ENCODE measurements at places on chromosomes 4 and X.

DNA sequence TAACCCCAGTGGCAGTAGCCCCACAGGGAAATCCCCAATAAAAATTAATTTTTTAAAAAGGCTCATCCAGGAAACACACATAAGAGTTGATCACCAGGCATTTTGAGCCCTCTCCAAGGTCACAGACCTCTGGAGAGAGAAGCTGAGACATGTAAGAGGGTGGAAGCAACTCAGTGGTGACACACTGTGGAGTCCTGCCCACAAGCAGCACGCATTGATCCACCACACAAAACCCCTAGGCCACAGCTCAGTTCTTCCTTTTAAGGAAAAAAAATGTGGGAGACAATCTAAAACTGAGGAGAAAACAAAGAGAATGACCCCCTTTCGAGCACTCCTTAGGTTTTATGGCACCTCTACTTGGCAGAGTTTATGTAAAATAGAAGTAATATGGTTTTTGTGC lies 71.7 kb upstream of the S100G start:
- no peak for DNase-seq

DNA sequence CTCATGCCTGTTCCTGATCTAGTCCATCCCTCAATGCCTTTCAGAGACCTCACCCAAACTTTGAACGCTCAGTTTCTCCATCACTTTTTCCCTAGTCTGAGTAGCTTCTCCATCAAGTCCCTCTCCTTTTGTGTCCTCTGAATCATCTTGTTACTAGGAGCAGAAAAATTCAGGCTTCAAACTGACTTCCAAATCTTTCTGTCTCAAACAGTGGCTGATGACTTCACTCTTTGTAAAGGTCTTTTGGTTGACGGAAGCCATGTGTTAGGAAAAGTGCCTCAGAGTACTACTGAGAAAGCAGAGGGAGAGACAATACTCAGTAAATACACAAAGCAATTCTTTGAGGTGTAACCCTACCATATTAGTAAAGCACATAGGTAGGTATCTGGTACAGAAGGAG lies 65.7 kb upstream of the CAMK2D start:
- DNase-seq = no peak

DNA sequence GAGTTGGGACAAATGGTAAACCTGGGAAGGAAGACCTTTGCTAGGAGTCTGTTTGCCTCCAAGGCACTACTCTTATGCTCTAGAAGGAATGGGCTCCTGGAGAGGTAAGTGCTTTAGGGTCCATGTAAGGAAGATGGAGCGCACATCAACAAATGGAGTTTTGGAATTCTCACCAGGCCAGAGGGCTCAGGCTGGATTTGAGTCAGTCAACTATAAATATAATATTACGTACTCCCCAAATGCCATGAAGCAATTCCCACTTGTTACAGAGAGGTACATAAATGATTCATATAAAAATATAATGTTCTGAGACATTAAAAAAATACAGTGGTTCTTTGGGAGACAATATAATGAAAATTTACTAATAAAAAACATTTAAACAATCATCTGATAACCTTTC lies 1.6 kb upstream of the SLC9B1 start:
- DNase-seq = no peak

- DNase-seq = no peak
Observed at GRCh38 chr4:94419956-94420355, 31.8 kb upstream of the PDLIM5 start.

DNA sequence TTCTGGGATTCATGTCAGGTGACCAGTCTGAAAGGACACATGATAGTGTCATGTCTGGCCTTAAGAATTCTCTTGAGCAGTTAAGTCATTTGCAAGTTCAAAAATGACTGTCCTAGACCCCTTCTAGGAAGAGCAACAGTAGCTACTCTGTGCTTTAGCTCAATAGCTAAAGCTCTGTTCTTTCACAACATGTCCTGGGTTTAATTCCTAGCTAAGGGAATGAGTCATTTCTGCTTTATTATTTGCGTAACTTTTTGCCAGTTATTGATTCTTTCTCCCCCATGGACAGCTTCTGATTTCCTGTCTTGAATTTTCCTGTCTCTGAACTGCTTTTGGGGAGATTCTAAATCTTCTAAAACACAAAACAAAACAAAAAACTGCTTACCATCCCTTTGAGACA lies 1055.8 kb upstream of the DIAPH2 start:
- DNase-seq = no peak

DNA sequence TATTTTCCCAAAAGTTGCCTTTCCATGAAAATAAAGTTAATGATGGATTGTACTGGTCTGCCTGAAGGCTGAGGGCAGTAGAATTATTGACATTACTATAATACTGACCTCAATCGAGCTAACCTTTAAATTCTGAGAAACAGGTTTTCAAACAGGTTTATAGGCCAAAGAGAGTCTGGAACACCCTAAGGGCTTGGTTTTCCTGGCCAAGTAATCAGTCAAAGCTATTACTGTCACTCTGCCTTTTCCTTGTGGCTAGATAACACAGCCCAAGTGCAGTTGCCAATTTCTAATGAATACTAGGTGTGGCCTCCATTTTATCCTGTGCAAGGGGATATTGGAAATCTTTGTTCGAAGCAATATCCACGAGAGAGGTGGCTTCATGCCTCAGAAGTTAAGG lies 75.2 kb downstream of the INTS12 start:
- no peak for DNase-seq

GRCh38 chr4:129682586-129682985 lies 586.6 kb downstream of the C4orf33 start:
- no peak for DNase-seq

- no peak for DNase-seq
Observed at GRCh38 chr4:39118034-39118658, 56.1 kb downstream of the KLHL5 start.

DNA sequence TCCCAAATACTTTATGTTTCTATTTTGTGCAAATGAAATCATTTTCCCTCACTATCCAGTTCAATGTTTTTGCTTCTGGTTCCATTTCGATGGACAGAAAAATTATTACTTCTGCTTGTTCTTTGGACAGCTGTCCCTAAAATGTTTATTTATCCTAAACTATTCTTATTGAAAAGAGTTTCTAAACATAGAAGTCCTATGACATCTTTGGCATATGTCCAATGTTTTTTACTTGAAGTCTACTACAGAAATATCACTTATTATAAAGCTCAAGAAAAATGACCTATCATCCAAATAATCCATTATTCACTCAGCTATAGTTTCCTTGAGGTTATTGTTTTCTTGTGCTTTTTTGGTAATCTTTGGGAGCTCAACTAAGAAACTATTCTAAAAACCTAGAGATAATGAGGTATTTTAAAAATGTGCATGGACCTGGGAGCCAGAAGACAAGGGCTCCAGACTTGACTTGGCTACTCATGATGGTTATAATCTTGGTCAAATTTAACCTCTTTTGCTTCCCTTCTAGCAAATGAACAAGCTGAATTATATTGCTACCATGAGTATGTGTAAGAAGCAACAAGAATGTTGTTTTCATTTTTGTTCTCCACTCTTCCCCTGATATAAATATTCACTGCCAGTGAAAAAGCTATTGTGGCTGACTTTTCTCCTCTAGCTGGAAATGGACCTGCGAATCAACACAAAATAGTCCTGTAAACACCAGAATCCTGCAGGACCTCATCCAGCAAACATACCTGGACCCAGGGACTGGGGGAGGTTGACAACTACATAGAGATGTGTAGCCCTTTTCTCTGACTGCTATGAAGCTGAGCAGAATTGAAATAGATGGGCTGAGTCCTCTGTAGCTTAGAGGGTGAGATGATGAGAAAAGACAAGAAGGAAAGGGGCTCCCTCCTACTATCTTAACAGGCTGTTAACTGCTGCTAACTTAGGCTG lies 137.4 kb downstream of the FRYL start:
- DNase-seq = no peak

- DNase-seq = no peak
Observed at GRCh38 chr4:75786938-75787337, 62.6 kb downstream of the USO1 start.

- DNase-seq = no peak
Observed at GRCh38 chr4:25723409-25723808, 67.8 kb downstream of the SLC34A2 start.

DNA sequence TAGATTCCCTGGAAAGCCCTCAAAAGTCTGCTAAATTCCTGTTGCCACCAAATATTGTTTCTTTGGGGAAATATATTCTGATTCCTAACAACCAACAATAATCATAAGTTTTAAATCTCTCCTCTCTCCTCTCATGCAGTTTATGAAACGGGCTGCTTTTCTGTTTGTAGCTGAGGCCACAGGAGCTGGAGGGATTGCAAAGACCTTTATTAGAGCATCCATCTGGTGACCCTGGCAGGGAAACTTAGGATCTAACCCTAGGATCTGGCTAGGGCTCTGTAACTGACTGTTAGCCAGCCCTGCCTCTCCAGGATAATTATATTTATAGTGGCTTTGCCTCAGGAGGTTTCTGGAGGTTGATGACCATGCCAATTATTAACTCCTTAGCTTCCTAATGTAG lies 56.9 kb downstream of the SMAD1 start:
- no peak for DNase-seq

GRCh38 chr4:74428276-74428675 lies 16.7 kb upstream of the AREG start:
- DNase-seq = no peak

- no peak for DNase-seq
Observed at GRCh38 chr4:154738426-154738825, 5.4 kb upstream of the LRAT start.

DNA sequence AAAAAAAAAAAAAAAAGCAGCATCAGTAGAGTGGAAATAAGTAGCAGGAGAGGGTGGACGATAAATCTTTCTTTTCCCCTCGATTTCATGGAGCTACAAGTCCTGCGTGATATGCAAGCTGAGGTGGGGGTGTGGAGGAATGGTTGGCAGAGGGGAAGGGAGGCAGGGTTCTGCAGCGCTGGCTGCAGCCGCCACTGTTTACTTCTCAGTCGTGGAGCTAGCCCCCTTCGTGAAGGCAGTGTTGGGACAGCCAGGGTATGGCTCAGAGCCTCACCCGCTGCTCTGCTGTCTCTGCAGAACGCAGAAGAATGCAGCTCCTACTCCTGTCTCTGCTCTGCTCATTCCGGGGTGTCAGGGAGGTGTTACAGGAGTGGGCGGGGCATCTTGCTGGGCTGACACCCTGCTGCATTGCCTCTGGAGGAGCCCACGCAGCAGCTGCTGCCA lies 140.6 kb downstream of the GPM6A start:
- DNase-seq = no peak

All from stimulated activated CD8-positive, alpha-beta memory T cell treated with anti-CD3 and anti-CD28 coated beads, Interleukin-15, amount 100 ng/mL, for 48 hours (primary cell).